ENCODE measurements at places on chromosomes 2 and 18.

DNA sequence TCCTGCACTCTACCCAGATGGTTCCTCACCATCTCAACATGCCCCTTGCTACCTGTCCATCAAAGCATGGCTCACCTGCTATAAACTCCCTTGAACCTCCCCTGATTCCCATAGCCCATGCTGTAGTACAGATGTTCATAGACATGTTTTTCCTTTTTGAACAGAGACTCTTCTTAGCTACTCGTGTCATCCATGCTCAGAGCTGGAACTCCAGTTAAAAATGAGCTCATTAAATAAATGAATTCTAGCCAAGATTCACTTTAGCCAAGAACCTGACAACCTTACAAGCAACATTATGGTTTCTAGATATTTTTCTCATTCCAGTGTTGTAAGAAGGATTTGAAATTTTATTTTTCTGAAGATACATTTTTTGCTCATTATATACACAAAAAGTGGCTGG, 65.0 kb downstream of the SCG2 start:
- DNase-seq = no peak

DNA sequence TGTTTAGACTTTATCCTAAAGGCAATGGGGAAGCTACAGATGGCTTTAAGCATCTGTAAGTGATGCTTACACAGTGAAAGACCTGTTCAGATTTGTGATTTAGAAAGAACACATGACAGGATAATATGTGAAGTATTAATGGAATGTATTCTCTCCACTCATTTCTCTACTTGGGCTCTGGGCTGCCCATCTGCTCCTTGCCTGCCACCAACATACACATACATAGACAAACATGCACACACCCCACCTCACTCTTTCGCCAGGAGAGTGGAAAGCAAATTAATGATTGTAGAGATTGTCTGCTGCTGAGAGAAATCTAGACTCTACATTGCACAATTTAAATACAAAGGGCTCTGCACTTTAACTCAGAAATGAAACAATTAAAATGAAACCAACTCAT, 61.0 kb upstream of the NFE2L2 start:
- DNase-seq = peak; percentile 66

- DNase-seq = no peak
These were observed 14.0 kb upstream of the ITGAV start for GRCh38 chr2:186575856-186576255.

GRCh38 chr2:175111200-175111657, 56.8 kb downstream of the ATF2 start:
- DNase-seq = peak; percentile 54

DNA sequence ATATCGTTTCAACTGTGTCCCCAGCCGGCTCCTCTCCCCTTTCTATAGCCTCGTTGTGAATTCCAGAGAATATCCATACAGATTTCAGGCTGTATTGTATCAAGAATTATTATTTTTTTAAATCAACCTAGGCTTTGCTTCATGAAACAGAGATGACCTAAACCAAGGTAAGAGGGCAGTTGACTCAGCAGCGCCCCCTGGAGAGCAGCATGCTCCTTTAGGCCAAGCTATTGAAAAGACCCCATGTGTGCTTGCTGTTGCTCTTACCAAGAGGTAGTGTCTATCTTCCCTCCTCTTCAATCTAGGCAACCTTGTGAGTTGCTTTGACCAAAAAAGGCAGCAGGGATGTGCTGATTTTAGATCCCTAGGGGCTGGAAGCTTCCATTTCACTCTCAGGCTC, 426.7 kb upstream of the SMIM21 start:
- no peak for DNase-seq

- DNase-seq = no peak
These were observed 182.7 kb downstream of the ANTXR1 start for GRCh38 chr2:69195706-69196105.

- DNase-seq = no peak
These were observed 5.4 kb downstream of the BOLA3 start for GRCh38 chr2:74142340-74142739.

DNA sequence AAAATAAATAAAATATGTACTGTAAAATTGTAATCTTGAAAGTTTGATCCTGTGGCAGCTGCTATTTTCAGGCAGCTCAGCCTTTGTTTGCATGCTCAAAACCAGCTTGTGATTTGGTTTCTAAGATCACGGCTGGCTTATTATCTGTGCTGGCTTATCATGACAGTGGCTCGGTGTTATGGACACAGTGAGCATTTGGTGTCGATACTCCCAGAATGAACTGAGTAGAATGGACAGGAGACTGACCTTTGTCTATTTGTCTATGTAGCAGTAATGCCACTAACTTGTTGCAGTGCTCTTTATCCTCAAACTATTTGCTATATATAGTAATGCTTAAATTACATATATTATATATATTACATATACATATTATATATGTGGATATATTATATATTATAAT, 58.8 kb downstream of the NEDD4L start:
- DNase-seq = no peak

All from fibroblast of skin of right quadriceps (primary cell).